Neural progenitor cell (in vitro differentiated cells): ENCODE measurements at places on chromosomes 3 and 15. TPM values are rescaled to one million over a fixed set of nuclear protein-coding genes. Genes with fewer than 3 reads are reported as not detected.

GRCh38 chr3:113228498-113229286 is 17.3 kb downstream of the BOC start:
- no peak for DNase-seq

DNA sequence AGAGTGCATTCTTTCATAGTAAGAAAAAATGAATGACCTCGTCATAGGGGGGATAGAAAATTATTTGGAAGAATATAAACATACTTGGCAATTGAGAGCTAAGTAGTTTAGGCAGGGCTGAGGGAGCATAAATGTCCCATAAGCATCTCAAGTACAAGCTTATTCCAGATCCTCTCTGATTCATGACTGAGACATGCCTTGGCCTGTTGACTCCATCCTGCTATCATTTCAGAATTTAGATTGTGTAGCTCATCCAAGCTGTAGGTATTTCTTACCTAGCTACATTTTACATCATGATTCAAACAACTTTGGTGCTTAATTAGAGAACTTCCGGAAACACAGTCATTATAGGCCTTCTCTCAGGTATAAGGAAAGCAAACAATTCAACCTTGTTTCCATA is 12.3 kb downstream of the POGLUT1 start:
- no peak for DNase-seq

- no peak for DNase-seq
These were observed 18.6 kb upstream of the SLC41A3 start for GRCh38 chr3:126102530-126102951.

DNA sequence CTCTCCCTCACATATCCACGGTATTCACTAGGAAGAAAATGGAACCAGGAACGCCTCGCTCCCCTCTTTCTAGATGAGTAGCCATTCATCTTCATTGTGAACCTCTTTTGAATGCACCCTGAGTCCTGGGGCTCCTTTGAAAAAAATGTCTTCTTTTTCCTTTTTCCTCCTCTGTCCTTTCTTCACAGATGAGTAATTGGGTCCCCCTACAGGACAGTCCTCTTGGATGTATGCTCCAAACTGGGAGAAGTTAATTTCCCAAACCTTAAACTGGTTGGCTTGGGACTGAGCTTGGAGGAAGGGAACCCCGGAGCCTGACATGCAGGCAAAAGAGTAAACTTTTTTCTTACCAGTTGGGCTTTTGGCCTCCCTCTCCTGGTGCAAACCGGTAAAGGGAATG is 108.8 kb downstream of the DPH6 start:
- peak; percentile 7 for DNase-seq

Gene SLC51A
- 0.28 TPM in 1 of 2 replicates, not detected in the other for total RNA-seq

DNA sequence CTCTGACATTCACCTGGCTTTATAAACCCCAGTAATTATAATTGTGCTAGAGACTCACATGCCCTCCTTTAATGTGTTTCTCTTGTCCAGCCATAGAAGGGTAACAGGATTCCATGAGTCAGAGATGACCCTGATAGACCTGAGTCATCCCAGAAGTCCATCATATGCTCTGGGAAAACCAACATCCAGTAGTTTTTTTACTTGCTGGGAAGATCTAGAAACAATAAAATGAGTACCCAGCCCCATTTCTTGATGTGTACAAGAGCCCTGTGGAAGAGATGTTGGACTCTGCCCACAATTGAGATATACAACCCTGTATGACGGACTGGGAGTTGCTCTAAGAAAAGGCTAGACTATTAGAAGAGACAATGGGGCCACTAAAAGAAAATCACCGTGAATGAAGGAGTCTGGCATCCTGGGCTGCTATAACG is 22.4 kb upstream of the THUMPD3 start:
- no peak for DNase-seq

DNA sequence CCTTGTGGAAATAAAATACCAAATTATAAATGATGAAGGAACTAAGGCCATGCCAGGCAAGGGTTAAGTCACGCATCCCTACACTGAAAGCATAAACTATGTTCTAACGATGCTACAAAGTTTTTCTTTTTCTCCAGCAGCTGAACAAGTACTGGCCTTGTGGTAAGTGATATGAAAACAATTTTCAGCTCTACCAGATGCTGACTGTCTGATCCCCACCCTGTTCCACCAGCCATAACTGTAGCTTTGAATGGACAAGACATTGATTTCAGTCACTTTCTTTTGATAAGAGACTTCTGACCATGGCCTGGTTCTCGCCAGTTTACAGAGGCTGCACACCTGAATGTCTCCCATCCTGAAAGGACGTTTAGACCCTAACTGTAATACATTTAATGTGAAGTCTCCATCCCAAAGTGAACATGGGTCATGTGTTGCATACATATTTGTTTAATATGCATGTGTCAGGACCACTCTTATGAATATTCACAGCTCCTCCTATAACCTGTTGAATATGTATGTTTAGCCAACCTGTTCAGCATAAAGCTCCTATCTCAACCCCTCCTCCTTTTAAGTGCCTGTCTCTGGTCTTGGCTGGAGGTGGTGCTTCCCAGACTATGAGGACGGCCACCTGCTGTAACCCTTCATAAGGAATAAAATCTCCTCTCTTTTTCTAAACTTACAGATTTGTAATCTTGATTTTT is 33.4 kb downstream of the MASP1 start:
- no peak for DNase-seq

DNA sequence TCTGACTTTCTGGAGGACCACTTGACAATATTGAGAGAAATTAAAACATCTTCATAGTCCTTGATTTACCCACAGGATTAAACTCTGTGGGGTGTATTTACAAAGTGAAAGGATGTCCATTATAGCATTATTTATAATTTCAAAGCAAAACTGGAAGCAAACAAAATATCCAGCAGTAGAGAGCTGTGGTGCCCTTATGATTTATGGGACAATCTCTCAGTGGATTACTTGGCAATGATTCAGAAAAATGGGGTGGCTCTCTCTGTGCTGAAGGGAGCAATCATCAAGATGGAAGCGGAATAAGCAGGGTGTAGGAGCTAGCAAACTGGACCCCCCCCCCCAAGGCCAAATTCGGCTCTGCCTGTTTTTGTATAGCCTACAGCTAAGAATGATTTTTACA is 9.0 kb downstream of the PPCDC start:
- no peak for DNase-seq

DNA sequence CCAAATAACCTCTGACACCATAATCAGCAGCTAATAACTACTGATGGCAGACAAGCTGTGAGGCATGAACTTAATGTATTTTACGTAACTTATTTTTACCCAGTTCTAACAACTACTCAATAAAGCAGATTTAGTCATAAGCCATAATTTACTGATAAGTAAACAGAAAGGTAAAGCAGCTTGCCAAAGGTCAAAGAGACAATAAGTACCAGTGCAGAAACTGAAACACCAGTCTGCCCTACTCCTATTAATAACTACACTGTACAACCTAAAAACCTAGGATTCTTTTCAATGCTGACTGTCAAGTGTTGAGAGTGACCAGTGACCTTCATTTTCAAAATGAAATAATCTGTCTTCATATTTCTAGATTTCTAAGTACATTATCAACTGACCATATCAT is 152.2 kb downstream of the NR2E3 start:
- no peak for DNase-seq

Gene SH3BP5
- 9.1 and 11.2 TPM in 2 replicates for total RNA-seq

Gene SERINC4
- total RNA-seq = 0.50 TPM in 1 of 2 replicates, not detected in the other

DNA sequence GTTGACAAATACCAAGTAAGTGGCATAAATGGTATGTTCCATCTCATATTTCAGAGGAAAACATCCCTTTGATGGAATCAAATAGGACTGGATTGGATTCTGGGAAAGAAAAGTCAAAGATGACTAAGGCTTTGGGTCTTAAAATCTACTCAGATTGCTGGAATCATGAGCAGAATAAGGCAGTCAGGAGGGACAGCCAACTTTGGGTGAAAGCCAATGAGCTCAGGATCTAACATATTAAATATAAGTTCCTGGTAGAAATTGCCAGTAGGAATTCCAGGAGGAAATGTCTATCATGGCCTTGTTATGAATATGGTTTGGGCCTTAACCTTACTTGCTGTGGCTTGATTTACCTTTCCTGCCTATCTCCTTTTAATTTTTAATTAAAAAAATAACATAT is 55.3 kb downstream of the ISL2 start:
- no peak for DNase-seq

Gene ETFA
- total RNA-seq = 77.3 and 99.3 TPM in 2 replicates

Gene TAGLN3
- total RNA-seq = 46.6 and 51.2 TPM in 2 replicates

DNA sequence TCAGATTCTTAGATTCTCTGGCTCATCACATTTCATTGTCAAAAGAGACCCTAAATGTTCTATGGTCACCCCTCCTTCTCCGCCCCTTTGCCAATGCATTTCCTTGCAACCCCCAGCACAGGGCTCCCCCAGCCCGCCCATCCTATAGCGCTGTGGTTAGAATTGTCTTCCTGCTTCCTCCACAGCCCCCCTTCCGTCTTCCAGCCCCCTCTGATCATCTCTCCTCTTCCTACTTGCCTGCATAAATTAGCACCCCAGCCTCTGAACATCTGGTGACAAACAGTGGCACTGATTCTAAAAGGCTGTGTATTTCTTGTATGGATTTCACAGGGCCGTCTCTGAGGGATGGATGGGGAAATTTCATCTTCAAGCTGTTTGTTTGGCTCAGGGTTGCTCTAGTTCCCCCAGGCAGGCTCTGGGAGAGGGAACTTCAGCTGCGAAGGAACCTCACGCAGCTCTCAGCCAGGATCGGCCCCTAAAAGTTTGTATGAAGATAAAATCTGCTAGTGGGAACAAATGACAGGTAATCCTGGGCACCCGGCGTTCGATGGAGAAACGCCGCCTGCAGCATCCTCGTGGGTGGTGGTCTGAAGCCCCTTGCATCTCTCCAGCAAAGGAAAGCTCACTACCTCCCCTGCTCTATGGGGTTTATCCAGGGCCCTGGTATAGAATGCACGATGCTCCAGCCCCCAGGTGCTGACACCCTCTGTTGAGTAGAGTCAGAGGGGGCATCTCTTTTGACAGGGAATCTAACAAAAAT is 83.0 kb downstream of the WNT7A start:
- no peak for DNase-seq

Gene GOLGA6A
- total RNA-seq = 0.04 and 0.59 TPM in 2 replicates

Gene KLHL40
- not detected in 2 replicates for total RNA-seq

Gene TICRR
- 19.6 and 25.7 TPM in 2 replicates for total RNA-seq

- DNase-seq = no peak
These were observed 34.3 kb downstream of the IGDCC3 start for GRCh38 chr15:65343374-65343981.

- DNase-seq = no peak
These were observed 273.1 kb downstream of the LRTM1 start for GRCh38 chr3:54654776-54655175.

- no peak for DNase-seq
These were observed 13.7 kb downstream of the OXTR start for GRCh38 chr3:8755564-8756237.

GRCh38 chr3:13947912-13948311 is 68.0 kb upstream of the WNT7A start:
- peak; percentile 45 for DNase-seq

DNA sequence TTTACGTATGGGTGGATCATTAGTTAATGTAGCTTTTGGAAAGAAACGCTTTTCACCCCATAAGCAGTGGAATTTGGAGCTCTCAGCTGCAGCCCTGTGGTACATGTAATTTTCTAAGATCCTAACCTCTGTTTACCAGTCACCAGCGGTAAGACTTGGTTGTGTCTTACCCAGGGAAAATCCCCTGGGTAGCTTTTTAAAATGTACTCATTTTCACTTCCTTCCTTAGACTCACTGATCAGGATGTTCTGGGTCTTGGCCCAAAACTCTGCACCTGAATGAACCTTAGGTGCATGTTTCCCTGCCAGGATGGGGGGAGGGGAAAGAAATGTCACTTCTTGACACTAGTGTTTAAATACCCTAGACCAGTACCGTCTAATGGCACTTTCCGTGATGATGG is 605.2 kb downstream of the MAGI1 start:
- no peak for DNase-seq

Gene CCDC39
- 0.24 and 3.3 TPM in 2 replicates for total RNA-seq

DNA sequence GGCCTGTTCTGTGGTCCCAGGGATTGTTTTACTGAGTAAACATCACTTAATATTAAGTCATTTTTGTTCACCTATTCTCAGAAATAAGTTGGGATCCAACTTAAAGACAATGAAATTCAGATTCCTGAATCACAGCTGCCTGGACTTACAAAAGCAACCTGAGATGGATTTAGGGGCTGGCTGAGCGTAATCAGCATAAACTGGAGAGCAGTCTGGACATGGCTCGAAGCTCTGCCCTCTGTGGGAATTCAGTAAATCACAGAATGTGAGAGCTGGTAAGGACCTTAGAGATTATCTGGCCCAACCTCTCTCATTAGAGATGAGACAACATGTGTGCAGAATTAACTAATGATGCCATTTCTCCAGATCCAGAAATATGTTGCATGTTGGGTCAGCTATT is 23.7 kb downstream of the CCDC80 start:
- no peak for DNase-seq

DNA sequence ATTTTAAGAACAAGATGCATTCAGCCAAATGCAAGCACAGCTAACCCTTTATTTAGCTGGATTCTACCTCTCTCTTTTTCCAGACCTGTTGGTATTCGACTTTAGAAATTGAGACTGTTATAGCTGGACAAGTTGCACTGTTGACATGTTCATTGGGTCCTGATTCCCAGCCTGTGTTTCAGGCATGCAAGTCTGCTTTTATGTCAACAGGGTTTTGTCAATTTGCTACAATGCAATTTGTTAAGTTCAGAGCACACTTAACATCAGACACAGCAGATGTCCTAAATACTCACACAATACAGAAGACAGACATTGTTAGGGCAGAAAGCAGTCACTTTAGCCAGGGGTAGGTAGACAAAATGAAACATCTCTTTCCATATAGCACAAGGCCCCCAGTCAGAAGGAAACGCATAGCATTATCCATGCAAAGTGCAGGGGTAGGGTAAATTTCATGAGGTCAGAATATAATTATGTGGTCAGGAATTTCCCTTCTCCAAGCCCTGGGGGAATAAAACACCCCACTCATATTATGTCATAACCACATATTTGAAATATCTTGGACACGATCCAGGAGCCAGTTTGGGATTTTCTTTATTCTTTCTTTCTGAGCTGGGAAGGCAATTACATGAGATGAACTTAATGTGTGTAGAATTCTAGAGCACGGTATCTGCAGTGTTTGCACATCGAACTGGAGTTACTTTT is 504.1 kb downstream of the NTRK3 start:
- no peak for DNase-seq

- no peak for DNase-seq
These were observed 142.8 kb upstream of the IQSEC1 start for GRCh38 chr3:13215940-13216546.

Gene P3H2
- total RNA-seq = 9.0 and 21.4 TPM in 2 replicates

DNA sequence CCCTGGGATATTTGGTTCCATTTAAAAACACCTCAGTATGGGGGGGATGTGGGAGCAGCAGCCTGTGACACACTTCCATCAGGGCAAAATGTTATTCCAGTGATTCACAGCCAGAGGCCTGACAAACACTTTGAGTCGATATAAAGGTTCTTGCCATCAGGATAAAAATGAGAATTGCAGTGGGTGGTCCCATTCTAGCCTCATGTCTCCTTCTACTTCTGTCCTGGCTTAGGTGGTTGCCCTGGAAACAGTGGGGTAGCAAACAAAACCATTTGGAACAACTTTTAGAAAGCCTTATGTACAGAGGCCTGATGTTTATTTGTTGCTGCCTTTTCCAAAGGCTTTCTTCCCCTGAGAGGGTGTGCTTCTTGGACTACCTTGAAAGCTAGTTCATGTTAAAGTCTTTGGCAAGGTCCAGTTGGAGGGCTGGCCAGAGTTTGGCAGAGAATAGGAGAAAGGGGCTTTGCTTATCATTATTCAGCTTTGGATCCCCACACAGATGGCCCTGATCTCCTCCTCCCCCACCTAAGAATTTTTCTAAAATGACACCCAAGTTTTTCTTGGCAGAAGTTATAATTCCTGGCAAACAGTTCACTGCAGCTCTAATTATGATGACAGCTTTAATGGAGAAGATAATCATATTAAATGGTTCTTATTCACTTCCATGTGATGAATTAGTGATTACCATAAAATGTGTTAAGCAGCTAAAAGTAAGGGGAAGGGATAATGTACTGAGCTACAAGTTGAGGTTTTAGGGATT is 84.2 kb upstream of the ZNF280D start:
- DNase-seq = peak; percentile 15
